Activated CD4-positive, alpha-beta T cell treated with anti-CD3 and anti-CD28 coated beads, Interleukin-2, amount 10 ng/mL, durations not matched to agents 24 days and 14 days (primary cell): ENCODE measurements at places on chromosomes 7 and 10. TPM values are rescaled to one million over a fixed set of nuclear protein-coding genes. Genes with fewer than 3 reads are reported as not detected.

SRRM3 gene
- total RNA-seq: 0.09 and 0.17 TPM in 2 replicates

DNA sequence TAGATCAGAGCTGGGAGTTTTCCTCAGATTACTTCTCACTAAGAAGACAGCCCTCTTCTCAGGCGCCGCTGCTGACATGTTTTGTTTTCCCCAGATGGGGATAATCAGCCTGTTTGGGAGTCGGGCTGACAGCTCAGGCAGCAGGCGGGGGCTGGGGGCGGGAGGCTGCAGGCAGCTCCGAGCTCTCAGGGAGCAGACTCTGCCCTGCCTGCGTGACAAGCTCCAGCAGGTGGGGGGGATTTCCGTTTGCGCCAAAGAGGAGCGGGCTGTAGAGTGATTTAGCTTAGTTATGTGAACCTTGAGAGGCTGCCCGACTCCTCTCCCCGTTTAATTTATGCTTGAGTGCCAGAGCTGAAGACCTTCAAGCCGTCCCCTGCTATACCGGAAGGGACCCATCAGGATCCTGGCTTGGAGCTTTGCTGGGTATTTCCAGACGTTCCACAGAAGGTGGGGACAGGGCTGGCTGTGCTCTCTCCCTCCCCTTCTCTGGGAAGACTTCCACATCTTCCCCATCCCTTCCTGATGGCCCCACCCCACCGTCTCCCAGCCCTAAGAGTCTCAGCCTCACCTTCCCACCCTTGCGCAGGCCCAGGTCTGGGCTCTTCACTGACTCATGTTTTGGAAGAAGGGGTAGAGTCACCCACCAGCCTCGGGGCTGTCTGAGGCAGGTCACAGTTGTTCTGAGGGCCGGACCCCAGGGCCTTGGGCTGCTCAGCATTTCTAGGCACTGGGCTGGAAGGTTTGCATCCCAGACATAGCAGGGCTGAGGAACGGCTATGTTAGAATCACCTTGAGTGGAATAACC, 24.7 kb upstream of the ADCYAP1R1 start:
- peaks cover 11% of the 10 kb centered on the region for H3K4me1 ChIP-seq
- H3K27ac ChIP-seq: no peak overlapping the region
- no peaks in the 10 kb centered on the region for H3K27me3 ChIP-seq
- H3K4me3 ChIP-seq: no peak overlapping the region
- H3K36me3 ChIP-seq: no peaks in the 10 kb centered on the region

- peaks cover 18% of the 10 kb centered on the region for H3K4me1 ChIP-seq
- H3K27ac ChIP-seq: no peak overlapping the region
- peaks cover 16% of the 10 kb centered on the region for H3K27me3 ChIP-seq
- no peak for DNase-seq
- peaks cover 7% of the 10 kb centered on the region for H3K36me3 ChIP-seq
- H3K4me3 ChIP-seq: peak overlapping the region; percentile 87
These were observed 608 bp downstream of the ENTPD7 start for GRCh38 chr10:99659868-99660366.

- no peak overlapping the region for H3K4me3 ChIP-seq
- no peak for DNase-seq
- H3K4me1 ChIP-seq: no peaks in the 10 kb centered on the region
- no peaks in the 10 kb centered on the region for H3K27me3 ChIP-seq
- no peak overlapping the region for H3K27ac ChIP-seq
- no peaks in the 10 kb centered on the region for H3K36me3 ChIP-seq
These were observed 79.3 kb upstream of the PPP2R2D start for GRCh38 chr10:131821378-131822012.

GPER1 gene
- total RNA-seq: 0.09 TPM in 1 of 2 replicates, not detected in the other

DNA sequence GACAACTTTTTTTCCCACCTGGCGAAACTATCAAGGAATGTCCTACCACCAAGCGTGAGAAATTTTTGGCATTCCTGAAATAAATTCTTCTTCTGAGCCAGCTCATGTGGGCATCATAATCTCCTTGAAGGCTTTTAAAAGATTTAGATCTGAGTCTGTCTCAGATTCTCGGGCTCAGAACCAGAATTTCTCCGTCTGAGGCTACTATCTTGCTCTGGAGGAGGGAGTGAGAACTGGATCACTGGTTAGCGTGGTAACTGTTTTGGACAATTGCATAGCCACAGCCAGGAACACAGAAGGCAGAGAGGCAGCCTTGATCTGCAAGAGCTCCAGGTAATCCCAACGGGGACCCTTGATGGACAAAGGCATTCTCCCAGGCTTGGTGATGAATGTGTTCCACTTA, 1.0 kb upstream of the PLAC9 start:
- H3K4me1 ChIP-seq: peaks cover 3% of the 10 kb centered on the region
- H3K36me3 ChIP-seq: no peaks in the 10 kb centered on the region
- no peak overlapping the region for H3K4me3 ChIP-seq
- DNase-seq: no peak
- peaks cover 35% of the 10 kb centered on the region for H3K27me3 ChIP-seq

GRCh38 chr7:17325364-17325763, 26.9 kb downstream of the AHR start:
- no peak for DNase-seq
- H3K4me3 ChIP-seq: no peak overlapping the region
- H3K27ac ChIP-seq: no peak overlapping the region
- H3K4me1 ChIP-seq: peaks cover 4% of the 10 kb centered on the region
- H3K27me3 ChIP-seq: no peaks in the 10 kb centered on the region

GRCh38 chr7:24902276-24902675, 77.7 kb downstream of the OSBPL3 start:
- no peak overlapping the region for H3K4me3 ChIP-seq
- peaks cover 18% of the 10 kb centered on the region for H3K36me3 ChIP-seq
- no peak overlapping the region for H3K27ac ChIP-seq
- H3K27me3 ChIP-seq: no peaks in the 10 kb centered on the region
- DNase-seq: no peak
- H3K4me1 ChIP-seq: peaks cover 42% of the 10 kb centered on the region

LIPK gene
- total RNA-seq: not detected in 2 replicates

DNA sequence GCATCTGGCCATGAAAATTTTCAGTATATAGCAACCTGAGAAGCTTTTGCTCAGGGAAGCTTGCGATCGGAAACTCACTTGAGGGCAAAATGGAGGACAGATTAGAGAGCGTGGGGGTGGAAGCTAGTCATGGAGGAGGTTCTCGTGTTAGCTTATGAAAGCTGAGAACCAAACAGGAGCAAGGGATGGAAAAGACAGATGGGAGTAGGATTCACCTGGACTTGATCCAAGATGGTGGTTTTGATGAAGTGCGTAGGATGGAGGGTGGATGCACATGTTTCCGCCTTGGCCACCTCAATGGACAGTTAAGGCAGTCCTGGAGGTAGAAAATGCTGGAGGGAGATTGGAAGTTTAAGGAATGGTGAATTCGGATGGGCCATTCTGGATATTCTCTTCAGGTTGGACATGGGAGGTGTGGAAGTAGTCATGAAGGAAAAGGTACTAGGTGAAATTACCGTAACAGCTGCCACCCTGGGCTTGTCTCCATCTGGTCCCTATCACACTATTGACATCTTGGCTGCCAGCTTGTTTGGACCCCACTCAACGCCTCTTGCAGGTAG, 6.3 kb upstream of the C10orf95 start:
- H3K27ac ChIP-seq: no peak overlapping the region
- H3K36me3 ChIP-seq: peaks cover 24% of the 10 kb centered on the region
- H3K27me3 ChIP-seq: peaks cover 4% of the 10 kb centered on the region
- H3K4me3 ChIP-seq: no peak overlapping the region

GRCh38 chr10:63382066-63382465, 83.7 kb downstream of the JMJD1C start:
- H3K27ac ChIP-seq: no peak overlapping the region
- peaks cover 4% of the 10 kb centered on the region for H3K36me3 ChIP-seq
- H3K4me3 ChIP-seq: no peak overlapping the region
- H3K27me3 ChIP-seq: no peaks in the 10 kb centered on the region
- H3K4me1 ChIP-seq: peaks cover 19% of the 10 kb centered on the region

GRCh38 chr7:43868681-43869005, 674 bp downstream of the MRPS24 start:
- H3K4me1 ChIP-seq: peaks cover 18% of the 10 kb centered on the region
- no peaks in the 10 kb centered on the region for H3K27me3 ChIP-seq

CCDC172 gene
- total RNA-seq: not detected in 2 replicates

DNA sequence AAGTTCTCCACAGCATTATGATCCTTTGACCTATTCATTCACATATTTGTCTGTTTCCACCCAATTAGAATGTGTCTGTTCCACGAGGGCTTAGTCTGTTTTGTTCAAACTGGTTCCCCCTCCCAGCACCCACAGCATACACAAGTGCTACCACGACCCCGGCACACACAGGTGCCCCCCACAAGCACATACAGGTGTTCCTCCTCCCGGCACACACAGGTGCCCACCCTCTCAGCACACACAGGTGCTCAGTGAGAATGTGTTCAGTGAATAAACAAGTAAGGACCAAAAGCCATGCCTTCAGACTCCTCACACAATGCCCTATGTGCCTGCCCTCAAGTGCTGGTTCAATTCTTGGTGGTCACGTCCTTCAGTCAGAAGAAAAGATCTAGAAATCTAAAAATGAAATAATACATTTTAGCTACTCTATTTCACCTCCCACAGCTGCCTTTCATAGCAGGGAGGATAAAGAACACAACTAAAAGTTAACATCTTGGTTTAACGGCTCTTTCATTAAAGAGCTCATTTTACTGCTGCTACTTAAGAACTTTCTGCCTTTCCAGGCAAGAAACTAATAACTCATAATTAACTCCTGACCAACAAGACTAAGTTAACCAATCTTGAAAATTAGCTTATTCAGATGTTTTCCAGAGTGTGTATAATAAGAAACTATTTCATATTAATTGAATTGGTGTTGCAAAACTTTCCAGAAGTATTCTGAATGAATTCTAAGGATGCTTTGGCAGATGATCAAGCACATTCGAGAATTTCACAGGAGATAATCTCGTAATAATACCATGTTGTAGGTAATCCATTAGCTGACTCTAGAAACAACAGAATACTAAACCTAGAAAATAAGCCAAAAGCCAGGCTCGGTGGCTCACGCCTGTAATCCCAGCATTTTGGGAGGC, 2.3 kb downstream of the DNMBP start:
- H3K27ac ChIP-seq: no peak overlapping the region
- H3K4me3 ChIP-seq: peak overlapping the region; percentile 51
- peaks cover 37% of the 10 kb centered on the region for H3K4me1 ChIP-seq
- no peak for DNase-seq

- H3K4me1 ChIP-seq: peaks cover 22% of the 10 kb centered on the region
- H3K36me3 ChIP-seq: peaks cover 3% of the 10 kb centered on the region
- DNase-seq: no peak
- peak overlapping the region; percentile 75 for H3K27ac ChIP-seq
- peak overlapping the region; percentile 57 for H3K4me3 ChIP-seq
These were observed 682 bp downstream of the TBXAS1 start for GRCh38 chr7:139829775-139830117.

DNA sequence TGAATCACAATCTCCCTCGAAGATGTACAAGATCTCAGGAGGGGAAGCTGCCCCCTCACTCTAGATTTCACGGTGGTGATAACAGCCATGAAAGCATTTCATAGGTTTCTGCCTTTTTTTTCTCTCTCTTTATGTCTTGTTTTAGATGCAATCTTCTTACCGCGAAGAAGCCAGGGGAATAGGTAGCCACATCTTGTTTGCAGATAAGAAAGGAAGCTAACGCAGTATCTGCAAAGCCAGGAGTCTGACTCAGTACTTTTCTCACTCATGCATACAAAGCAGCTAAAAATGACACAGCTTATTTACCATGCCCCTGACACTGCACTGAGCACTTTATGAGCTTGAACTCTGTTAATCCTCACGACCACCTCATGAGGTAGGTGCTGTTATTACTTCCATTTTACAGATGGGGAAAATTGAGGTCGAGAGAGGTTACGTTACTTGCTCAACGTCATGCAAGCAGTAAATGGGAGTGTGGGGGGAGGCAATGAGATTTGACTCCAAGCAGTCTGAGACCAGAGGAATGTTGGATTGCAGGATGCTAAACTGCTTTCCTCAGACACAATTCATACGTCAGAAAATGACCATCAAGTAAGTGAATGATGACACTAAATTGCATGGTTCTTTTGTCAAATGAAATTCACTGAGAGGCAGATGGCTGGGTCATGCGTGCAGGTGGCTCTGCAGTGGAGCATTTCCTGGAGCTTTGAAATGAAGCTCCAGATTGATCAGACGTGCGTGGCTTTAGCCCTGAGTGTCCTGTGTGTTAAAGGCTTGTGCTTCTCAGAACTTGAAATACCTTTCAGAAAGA, 3.3 kb downstream of the MAP3K8 start:
- peak overlapping the region; percentile 94 for H3K4me3 ChIP-seq
- peak overlapping the region; percentile 82 for H3K27ac ChIP-seq
- peak; percentile 84 for DNase-seq
- peaks cover 46% of the 10 kb centered on the region for H3K36me3 ChIP-seq
- peaks cover 59% of the 10 kb centered on the region for H3K4me1 ChIP-seq

DNA sequence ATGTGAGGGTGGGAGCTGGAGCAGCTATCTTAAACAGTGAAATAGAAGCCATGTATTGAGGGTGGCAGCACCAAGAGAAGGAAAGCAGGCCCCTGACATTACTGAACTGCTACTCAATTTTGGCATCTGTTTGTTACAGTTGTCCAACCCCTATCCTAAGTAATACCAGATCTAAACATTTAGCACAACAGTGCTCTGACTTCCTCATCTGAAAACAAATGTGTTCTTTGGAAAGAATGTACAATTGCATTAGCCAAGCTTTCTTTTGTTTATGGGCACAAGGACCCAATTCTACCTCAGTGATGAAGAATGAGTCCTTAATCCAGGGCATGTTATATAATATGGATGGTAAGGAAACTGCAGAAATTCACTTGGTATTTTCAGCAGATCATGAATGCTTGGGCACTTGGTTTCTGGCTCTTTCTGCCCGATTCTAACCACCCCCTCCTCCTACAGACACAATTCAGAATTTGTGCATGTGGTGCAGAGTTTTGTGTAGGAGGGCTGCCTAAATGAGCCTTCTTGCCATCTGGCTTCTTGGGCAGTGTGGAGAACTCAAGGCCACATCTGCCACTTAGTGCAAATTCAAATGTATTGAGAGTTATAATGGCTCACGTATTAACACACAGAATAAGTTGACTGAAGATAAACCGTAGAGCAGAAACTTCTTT, 36.9 kb upstream of the KMT2E start:
- DNase-seq: no peak
- no peak overlapping the region for H3K4me3 ChIP-seq
- peaks cover 29% of the 10 kb centered on the region for H3K36me3 ChIP-seq
- H3K27me3 ChIP-seq: no peaks in the 10 kb centered on the region
- peaks cover 38% of the 10 kb centered on the region for H3K4me1 ChIP-seq

GRCh38 chr7:87982116-87982515, 48.1 kb downstream of the ADAM22 start:
- H3K4me1 ChIP-seq: no peaks in the 10 kb centered on the region
- H3K36me3 ChIP-seq: no peaks in the 10 kb centered on the region
- no peak for DNase-seq
- H3K27me3 ChIP-seq: no peaks in the 10 kb centered on the region
- no peak overlapping the region for H3K4me3 ChIP-seq

DNA sequence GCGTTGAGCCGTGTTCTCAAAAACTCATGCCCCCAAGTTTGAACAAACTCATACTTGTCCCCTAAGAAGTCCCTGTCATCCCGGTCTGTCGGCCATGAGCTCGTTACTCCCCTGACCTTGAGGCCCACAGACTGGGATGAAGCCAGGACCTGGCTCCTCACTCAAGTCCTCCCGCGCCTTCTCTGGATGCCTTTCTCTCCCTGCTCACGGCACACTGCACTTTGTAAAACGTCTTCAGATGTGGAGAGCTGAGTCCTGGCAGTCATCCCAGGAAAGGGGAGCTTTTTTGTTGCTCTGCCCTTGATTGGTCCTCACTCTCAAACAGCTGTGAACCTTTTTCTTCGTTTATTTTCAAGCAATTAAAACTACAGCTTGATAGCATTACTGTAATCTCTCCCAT, 110.8 kb downstream of the JAZF1 start:
- no peaks in the 10 kb centered on the region for H3K4me1 ChIP-seq
- H3K27ac ChIP-seq: no peak overlapping the region
- no peak for DNase-seq
- H3K4me3 ChIP-seq: no peak overlapping the region
- H3K27me3 ChIP-seq: peaks cover 15% of the 10 kb centered on the region

GRCh38 chr7:158267742-158268435, 319.7 kb downstream of the PTPRN2 start:
- no peak for DNase-seq
- H3K4me3 ChIP-seq: no peak overlapping the region
- H3K4me1 ChIP-seq: no peaks in the 10 kb centered on the region
- H3K27ac ChIP-seq: no peak overlapping the region
- no peaks in the 10 kb centered on the region for H3K27me3 ChIP-seq
